Skeletal muscle cell (primary cell): ENCODE measurements at places on chromosomes 16 and 17.

DNA sequence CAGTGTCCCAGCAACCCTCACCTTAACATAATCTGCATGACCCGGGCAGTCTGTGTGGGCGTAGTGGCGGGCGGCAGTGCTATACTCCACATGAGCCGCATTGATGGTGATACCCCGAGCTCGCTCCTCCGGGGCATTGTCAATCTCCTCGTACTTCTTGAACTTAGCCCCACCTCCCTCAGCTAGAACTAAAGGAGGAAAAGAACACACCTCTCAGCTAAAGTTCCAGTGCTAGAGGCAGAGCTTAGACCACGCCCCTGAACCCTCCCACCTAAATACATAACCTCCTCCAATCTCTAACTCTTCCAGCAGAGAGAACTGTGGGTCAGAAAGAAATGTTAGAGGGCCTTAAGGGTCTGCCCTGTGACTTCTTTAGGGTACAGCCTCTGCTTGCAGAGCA, 855 bp downstream of the TUFM start:
- no peak for DNase-seq

DNA sequence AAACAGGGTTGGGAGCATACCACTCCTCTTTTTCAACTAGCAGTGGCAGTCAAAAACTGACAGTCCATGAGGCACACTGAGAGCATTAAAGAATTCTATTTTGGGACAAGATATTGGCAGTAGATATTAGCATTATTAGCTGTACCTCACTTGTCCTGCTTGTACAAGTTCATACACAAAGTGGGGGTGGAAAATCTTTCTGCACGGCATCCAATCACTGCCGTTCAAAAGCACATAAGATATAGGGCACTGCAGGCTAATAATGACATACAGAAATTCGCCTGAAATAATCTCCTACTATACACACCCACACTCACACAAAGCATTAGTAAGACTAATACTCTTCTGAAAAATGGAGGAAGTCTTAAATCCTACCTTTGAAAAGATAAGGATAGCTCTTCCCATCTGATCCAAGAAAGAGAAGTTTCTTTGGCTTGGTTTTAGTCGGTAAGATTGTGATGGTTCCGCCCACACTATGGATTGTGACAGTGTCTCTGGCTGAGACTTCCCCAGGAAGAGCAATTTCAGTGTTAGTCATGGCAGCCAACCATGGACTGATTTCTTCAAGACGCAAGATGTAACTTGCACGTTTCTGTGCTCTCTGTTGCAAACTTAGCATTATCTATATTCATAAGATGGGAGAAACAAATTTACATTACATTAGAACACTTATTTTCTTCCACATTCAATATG, 40.6 kb upstream of the ARL6IP1 start:
- DNase-seq = no peak

DNA sequence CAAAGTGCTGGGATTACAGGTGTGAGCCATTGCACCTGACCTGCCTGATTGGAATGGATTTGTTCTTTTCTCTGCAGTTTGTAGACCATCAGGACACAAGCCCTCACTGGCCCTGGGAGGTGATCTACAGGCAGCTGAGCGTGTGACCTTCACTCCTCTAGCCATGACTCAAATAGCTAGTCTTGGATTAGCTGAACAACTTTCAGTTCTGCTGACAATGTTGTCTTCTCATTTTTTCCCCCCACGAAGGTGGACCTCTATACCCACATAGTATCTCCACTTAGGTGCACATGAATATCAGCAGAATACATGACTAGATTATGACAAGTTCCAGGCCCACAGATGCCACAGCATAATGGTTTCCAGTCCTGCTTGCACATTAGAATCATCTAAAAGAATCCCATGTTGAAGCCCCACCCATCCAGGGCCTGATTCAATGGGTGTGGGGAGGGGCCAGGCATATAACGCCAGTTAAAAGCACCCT, 36.8 kb downstream of the HS3ST3B1 start:
- DNase-seq = no peak

DNA sequence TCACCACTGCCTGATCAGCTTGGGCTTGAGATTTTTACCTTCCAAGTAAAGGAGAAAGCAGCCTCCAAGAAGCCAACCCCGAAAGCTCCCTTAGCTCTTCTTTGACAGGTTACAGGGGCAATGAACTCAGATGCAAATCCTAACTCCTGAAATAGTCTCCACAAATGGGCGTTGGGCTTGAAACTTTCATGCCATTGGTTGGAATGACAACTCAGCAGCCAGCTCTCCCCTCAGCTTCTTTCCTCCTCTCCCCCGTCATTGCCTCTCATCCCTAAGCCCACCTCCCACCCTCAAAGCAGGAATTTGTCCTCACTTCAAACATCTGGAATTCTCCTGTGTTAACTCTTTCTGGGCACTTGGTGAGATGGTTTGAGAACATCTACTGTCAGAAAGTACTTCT, at the start of gene TAT:
Gene TAT (minus strand): TSS at position 122 of the 400 bp plus-strand sequence. CDS start 677 bp downstream, outside the sequence.
- no peak for DNase-seq

GRCh38 chr17:40316571-40317344, 7.8 kb downstream of the RARA start:
- DNase-seq = peak; percentile 60

- no peak for DNase-seq
Measured at GRCh38 chr16:8571061-8571596, 19.2 kb downstream of the TMEM114 start.

- no peak for DNase-seq
Measured at GRCh38 chr17:60043846-60044245, 34.9 kb downstream of the HEATR6 start.

GRCh38 chr16:74713876-74714275, 13.2 kb upstream of the MLKL start:
- DNase-seq = no peak

DNA sequence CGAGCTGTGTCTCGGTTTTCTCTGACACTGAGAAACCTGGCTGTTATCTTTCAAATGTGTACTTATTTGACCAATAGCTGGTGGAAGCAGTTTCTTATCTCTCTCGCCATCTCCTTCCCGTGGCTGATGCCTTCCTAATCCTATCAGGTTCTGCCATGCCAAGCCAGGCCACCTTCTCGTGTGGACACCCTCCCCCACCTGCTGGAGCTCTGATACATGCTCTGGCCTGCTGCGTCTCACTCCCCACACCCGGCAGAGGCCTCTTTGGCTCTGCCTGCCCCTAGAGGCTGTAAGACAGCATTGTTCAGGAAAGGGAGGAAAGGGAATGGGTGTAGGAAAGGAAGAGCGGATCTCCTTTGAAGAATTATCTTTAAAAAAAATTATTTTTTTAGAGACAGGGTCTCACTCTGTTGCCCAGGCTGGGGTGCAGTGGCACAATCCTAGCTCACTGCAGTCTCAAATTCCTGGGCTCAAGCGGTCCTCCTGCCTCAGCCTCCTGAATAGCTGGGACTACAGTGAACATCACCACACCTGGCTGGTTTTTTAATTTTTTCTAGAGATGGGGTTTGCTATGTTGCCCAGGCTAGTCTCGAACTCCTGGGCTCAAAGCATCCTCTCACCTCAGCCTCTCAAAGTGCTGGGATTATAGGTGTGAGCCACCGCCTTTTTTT, 7.5 kb upstream of the ARMC5 start:
- DNase-seq = no peak

DNA sequence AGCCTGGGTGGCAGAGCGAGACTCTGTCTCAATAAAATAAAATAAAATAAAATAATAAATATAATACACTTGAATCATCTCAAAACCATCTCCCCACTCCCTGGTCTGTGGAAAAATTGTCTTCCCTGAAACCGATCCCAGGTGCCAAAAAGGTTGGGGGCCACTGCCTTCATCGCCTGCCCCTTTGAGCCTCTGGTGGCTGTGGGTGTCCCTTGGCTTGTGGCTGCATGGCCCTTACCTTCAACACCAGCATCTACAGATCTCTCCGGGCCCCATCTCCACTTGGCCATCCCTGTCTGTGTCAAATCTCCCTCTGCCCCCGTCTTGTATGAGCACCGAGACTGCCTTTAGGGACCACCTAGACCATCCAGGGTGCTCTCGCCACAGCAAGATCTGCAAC, 177.3 kb downstream of the SEC14L1 start:
- DNase-seq = no peak

GRCh38 chr17:9872852-9873251, 32.2 kb downstream of the RCVRN start:
- DNase-seq = no peak

DNA sequence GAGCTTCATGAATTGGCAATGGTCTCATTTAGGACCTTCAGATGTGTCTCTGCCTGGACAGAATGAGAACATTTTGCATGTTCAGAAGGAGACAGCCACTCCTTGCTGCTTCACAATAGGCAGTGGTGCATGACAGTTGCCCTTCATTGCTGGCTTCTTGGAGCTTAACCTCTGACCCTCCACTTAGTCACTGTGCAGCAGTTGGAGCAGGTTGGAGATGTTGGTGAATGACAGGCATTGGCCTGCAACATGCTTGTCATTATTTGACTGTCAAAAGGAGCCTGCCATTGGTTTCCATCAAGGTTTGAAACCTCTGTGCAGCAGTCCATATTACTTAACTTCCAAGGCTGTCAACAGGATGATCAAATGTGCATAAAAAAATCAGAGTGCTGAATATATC, 22.7 kb downstream of the FTO start:
- no peak for DNase-seq

DNA sequence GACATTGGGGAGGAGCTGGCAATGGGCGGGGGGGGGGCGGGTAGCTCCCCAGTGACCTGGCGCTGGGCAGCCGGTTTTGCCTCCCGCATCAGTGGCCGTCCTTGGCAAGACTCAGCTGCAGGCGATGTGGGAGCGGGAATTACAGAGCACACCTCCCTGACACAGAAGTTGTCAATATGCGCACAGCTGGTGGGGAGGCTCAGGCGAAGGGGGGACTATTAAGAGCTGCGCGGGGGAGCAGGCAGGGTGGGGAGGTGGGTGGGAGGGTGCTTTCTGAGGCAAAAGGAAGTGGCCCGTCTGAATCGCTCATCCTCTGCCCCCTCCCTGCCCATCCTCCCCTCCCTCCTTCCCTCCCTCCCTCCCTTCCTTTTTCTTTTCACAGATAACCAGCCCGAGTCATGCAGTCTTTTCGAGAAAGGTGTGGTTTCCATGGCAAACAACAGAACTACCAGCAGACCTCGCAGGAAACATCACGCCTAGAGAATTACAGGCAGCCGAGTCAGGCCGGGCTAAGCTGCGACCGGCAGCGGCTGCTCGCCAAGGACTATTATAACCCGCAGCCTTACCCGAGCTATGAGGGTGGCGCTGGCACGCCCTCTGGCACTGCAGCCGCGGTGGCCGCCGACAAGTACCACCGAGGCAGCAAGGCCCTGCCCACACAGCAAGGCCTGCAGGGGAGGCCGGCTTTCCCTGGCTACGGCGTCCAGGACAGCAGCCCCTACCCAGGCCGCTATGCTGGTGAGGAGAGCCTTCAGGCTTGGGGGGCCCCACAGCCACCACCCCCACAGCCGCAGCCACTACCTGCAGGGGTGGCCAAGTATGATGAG, 44.0 kb downstream of the SREBF1 start:
- DNase-seq = no peak

GRCh38 chr17:55458978-55459377, 37.3 kb upstream of the MMD start:
- no peak for DNase-seq

DNA sequence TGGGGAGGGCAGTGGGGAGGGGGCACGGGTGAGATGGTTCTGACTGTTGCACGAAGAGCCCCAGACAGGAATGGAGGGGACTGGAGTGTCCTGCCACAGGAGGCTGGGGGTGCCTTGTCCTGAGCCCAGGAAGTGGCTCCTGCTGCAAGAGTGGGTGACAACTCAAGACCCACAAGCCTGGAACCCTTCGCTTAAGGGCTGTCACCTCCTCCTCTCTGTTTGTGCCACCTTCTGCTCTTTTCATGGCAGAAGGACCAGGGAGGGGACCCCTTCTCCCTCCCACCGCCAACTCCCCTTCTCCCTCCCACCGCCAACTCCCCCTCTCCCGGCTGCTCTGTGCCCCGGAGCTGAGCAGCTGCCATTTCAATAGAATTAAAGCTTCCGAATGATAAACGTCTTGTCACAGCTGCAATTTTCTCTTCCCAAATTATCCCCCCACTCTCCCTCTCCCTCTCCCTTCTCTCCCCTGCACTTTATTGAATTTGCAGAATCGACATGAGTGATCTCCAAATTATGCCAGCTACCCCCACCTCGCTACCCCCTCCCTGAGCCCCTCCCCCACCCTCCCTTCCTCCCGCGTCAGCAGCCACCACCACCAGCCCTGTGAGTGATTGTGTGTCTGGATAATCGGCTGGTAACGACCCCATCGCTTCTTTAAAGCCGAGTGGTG, 13.7 kb downstream of the GJD3 start:
- no peak for DNase-seq

GRCh38 chr17:70368011-70368410, 198.7 kb downstream of the KCNJ2 start:
- no peak for DNase-seq

DNA sequence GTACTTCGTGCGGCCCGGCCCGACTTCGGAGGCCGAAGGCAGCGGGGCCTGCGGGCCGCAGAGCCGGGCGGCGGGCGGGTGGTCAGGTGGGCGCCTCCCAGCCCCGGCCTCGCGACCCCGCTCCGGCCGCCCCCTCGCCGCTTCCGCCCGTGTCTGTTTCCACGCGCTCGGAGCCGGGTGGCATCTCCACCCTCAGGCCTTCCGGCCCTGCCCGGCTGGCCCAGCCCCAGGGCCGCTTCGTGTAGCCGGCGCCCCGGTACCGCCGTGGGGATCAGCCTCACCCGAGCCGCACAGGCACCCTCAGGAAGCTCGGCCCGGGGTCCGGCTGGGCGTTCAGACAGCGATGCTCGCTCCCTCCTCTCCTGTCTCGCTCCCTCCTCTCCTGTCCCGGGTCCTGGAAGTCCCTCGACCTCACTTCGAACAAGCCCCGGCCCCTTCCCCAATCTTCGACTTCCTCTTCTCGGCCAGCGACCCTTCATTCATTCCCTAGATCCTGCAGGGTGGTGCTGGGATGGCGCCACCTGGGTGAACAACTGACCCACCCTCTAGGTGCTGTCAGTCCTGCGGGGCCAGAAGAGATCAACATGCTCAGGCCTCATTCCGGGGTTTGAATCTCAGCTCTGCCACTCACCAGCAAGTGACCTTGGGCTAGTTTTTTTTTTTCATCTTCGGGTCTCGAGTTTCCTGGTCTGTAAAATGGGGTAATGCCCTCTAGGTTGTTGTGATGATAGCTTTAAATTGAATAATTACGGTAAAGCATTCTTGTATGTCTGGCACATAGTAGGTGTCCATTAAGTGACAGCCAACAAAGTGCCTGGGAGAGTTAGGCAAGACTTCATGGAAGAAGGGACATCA, 610 bp downstream of the VPS4A start:
- DNase-seq = no peak

GRCh38 chr16:14139872-14140271, 68.8 kb downstream of the MRTFB start:
- DNase-seq = no peak

GRCh38 chr16:60731329-60732050, 1304.7 kb downstream of the CDH8 start:
- no peak for DNase-seq

GRCh38 chr17:61122326-61122913, 277.2 kb upstream of the TBX2 start:
- DNase-seq = no peak

- no peak for DNase-seq
Measured at GRCh38 chr16:71428883-71429282, 13.0 kb downstream of the TLE7 start.

- DNase-seq = no peak
Measured at GRCh38 chr16:53922807-53923571, 219.0 kb downstream of the FTO start.
